MV-4-11 (cell line): ENCODE measurements at places on chromosomes 4 and X.

GRCh38 chr4:2256156-2256731 is 5.7 kb downstream of the MXD4 start:
- no peak for DNase-seq

- no peak for DNase-seq
These were observed 450.7 kb downstream of the HNRNPD start for GRCh38 chr4:81923140-81923539.

GRCh38 chr4:7779432-7779768 is 160.3 kb downstream of the AFAP1 start:
- DNase-seq: no peak

DNA sequence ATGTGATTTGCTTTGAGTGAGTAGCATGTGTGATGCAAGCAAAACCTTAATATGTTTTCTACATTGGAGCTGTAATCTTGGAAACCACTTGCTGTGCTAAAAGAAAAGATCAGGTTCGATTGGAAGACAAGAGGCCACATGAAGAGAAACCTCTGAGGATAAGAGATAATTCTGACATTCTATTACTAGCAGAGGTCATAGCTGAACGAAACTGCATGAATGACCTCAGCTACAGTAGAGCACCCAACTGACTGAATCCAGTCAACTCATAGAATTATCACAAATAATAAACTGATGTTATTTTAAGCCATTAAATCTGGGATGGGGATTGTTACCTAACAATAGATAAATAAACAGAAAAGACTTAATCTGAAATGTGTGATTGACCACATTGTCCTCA is 147.1 kb downstream of the CAMK2D start:
- no peak for DNase-seq

DNA sequence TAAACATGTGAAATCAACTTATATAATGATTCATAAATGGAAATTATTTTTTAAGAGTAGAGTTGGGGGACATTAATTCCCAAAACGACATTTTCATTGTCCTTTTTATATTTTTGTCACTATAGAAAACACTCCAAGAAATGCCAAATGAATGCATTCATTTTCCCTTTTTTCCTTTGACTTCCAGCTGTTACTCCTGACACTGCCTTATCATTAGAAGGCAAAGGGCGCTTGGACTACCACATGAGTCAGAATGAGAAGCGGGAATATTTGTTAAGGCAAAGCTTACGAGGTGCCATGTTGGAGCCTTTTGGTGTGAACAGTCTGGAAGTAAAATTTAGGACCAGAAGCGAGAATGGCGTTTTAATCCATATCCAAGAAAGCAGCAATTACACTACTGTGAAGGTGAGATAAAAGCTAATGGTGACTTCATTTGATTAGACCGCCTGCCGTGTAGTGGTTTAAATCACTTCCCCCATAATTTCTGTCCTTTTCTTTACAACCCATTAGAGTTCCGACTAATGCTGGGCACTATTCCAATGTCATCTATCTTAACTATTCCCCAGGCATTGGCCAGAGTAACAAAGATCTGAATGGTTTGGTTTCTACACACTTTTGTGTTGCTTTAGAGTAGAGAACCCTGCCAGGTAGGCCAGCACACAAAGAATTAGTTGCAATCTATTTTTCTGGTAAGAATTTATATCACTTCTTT is 166.7 kb downstream of the FAT4 start:
- no peak for DNase-seq

DNA sequence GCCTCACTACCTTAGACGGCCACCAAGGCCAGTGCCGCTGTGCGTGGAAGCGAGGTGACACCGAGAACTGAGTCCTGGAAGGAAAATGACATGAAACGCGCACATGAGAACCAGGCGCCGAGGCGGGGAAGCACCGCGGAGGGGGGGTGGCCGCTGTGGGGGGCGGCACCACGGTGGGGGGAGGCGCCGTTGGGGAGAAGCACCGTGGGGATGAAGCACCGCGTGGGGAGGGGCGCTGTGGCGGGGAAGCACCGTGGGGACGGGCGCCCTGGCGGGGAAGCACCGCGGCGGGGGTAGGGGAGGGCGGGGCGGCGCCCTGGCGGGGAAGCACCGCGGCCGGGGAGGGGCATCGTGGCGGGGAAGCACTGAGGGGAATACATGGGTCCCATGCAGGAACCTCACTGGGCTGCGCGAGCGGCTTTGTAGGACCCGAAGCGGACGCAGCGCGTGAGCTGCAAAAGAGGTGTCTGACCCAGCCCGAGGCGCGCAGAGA is 28.0 kb downstream of the PPP2R3B start:
- DNase-seq: no peak

DNA sequence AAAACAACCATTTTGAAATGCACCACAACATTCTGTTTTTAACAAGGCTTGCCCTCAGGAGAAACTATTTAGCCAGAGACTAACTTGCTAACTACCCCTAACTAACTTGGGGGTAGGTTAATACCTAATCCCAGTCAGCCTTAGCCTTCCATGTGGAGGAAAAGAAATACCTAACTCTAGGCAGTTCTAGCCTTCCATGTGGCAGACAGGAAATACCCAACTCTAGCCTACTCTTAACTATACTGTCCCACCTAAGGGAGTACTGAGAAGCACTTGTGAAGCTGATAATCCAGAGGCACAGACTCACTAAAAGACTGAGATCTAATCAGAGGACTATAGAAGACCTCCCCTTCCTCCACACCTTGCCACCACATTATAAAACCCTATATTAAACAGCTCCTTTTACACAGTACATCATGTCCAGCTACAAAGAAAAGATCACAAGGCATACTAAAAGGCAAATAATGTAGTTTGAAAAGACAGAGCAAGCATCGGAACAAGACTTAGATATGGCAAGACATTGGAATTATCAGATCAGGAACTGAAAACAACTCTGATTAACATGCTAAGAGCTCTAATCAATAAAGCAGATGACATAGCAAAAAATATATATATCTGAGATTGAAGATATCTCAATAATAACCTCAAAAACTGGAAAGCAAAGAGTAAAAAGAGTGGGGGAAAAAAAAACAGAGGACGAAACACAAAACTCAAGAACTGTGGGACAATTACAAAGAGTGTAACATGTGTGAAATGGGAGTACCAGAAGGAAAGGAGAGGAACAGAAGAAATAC is 52.2 kb downstream of the FRYL start:
- DNase-seq: no peak

DNA sequence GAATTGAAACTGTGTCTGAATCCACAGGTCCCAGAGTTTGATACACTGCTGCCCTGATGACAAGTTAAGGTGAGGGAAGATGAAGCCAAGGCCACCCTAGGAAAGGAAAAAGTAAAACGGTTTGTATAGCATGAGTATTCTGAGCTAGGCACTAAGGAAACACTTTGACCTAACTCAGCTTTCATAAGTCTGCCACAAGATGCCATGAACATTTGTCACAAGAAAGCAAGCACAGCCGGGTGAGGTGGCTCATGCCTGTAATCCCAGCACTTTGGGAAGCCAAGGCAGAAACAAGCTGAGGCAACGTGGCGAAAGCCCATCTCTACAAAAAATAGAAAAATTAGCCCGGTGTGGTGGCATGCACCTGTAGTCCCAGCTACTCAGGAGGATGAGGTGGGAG is 34.2 kb downstream of the ELOVL6 start:
- no peak for DNase-seq

GRCh38 chr4:55050418-55050950 is 74.9 kb downstream of the KDR start:
- no peak for DNase-seq

GRCh38 chrX:71953391-71953790 is 42.7 kb downstream of the NHSL2 start:
- no peak for DNase-seq

DNA sequence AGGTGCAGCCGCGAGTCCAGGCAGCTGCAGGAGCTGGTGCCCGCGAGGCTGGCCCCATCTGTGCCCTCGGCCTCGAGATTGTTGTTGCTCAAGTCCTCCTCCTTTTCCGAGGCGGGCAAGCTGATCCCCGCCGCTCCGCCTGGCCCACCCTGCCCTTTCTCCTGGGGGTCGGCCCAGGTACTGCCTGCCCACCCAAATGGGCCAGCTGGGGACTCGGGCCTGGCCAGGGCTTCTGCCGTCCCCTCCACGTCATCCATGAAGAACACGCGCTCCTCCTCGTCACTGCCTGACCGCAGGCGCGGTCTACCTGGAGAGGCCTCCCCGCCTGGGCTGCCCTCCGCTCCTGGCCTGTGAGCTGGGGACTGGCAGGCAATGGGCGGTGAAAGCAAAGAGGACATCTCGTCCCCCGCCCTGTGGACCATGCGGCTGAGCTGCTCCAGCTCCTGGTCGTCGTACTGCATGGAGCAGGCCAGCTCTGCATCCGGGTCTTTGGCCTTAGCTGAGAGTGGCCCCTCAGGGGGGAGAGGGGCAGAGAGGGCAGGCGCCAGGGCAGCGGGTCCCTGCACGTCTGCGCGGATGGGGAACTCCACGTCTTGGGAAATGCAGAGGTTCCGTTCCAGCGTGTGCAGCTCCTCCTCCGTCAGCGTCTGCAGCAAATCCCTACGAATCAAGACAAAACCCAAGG is 43.1 kb upstream of the MXD4 start:
- no peak for DNase-seq

GRCh38 chr4:128757712-128758111 is 51.8 kb upstream of the JADE1 start:
- DNase-seq: no peak

DNA sequence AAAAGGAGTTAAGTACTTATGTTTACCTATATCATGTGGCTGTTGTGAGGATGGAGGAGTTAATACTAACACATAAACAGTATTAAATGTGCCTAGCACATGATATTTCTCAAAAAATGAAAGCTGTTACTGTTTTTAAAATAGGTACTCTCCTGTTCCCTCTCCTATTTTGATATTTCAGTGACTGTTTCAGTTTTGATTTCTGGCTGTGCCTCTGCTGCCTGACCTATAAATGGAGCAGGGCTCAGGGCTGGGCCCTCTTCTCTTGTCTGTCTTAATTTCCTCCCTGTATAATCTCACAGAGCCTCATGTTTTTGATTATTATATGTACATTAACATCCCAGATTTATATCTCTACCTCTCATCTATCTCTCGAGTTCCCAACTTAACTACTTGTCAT is 93.3 kb downstream of the UGT8 start:
- DNase-seq: no peak

- DNase-seq: no peak
These were observed at the start of gene GK for GRCh38 chrX:30653415-30654131. Gene GK, plus strand, starts transcription at chrX:30653423. Its CDS starts 115 bp downstream, at chrX:30653538.

- no peak for DNase-seq
These were observed 641.7 kb upstream of the DIPK2B start for GRCh38 chrX:45842207-45842925.

DNA sequence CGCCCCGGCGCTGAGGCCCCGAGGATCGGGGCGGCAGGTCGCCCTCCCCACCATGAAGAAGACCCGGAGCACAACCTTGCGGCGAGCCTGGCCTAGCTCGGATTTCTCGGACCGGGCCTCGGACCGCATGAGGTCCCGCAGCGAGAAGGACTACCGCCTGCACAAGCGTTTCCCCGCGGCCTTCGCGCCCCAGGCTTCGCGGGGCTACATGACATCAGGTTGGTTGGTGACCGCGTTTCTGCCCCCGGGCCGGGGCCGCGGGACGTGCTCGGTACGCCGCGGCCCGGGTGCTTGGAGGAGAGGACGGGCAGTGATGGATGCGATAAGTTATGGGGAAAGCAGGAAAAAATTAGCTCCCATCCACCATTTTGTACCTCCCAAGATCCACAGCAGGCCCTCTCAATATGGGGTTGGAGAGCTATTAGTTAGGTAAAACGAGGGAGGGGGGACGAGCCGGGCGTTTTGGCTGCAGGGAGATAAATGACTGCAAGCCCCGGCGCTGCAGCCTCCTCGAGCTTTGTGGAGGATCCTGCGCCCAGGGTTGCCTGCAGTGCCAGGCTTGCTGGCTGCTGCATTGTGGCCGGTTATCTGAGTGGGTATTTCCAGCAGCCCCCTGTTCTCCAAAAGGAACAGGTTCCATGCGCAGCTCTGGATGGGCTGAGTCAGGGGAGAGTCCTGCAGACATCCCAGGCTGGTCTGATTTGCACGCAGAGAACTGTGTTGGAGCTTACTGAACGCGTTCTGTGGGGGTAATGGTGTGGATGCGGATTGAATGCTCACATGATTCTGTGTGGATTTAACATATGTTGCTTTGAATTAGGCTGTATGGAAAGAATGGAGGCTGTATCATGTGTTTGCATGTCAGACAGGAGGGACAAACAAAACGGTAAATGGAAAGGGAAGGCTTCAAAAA is 1.9 kb downstream of the STOX2 start:
- DNase-seq: no peak

GRCh38 chrX:133365871-133366611 is 49.2 kb downstream of the GPC4 start:
- no peak for DNase-seq

DNA sequence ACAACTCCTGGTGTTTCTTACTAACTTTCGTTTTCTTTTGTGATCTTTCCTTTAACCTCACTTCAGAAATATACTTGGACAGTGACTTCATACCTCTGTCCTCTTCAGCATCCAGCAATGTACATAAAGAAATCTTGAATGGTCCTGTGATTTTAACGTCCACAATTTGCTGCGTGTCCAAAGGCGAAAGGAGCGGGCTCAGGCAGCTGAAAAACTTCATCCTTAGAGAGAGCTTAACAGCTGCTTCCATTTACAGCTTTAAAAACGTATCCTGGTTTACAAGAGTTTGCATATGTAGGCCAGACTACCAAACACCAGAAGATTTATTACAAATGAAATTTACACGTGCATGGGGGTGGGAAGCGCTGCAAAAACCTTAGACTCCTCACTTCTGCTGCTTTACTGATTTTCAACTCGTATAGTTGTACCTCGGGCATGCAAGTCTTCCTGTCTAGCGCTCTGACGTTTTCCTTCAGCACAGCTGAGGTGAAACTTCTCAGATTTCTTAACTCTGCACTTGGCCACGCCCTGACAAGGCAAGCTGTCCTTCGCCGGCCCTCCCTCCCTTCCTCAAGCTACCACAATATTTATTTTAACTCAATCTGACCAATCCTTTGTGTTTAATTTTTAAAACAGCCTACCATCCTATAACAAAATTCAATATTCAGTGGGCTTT is 406.4 kb downstream of the FAM47A start:
- DNase-seq: no peak

DNA sequence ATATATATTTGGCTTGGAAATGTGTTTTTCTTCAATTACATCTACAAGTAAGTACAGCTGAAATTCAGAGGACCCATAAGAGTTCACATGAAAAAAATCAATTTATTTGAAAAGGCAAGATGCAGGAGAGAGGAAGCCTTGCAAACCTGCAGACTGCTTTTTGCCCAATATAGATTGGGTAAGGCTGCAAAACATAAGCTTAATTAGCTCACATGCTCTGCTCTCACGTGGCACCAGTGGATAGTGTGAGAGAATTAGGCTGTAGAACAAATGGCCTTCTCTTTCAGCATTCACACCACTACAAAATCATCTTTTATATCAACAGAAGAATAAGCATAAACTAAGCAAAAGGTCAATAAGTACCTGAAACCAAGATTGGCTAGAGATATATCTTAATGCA is 26.1 kb downstream of the NUDT6 start:
- DNase-seq: no peak

GRCh38 chrX:136880003-136880451 is 498 bp downstream of the RBMX start:
- DNase-seq: no peak

DNA sequence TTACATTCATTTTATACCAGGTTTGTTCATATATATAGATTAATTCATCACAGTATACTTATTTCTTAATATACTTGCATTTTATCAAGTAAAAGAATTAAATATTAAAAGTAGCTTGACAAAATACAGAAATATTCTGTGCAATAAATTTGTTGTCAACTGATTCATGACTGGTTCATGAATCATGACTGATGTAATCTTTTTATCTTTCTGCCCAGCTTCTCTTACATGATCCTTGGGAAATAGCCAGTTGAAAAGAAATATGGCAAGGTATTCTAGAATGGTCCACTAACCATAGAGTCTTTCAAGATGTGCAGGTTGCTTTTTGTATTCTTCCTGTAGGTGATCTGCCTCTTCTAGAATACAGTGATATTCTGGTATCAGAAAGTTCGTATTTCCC is 4.2 kb upstream of the CCNA2 start:
- DNase-seq: no peak
